NCI-H1436 treated with DMSO at 0.1 percent for 48 hours (cell line): ENCODE measurements at places on chromosomes 1 and 21.

DNA sequence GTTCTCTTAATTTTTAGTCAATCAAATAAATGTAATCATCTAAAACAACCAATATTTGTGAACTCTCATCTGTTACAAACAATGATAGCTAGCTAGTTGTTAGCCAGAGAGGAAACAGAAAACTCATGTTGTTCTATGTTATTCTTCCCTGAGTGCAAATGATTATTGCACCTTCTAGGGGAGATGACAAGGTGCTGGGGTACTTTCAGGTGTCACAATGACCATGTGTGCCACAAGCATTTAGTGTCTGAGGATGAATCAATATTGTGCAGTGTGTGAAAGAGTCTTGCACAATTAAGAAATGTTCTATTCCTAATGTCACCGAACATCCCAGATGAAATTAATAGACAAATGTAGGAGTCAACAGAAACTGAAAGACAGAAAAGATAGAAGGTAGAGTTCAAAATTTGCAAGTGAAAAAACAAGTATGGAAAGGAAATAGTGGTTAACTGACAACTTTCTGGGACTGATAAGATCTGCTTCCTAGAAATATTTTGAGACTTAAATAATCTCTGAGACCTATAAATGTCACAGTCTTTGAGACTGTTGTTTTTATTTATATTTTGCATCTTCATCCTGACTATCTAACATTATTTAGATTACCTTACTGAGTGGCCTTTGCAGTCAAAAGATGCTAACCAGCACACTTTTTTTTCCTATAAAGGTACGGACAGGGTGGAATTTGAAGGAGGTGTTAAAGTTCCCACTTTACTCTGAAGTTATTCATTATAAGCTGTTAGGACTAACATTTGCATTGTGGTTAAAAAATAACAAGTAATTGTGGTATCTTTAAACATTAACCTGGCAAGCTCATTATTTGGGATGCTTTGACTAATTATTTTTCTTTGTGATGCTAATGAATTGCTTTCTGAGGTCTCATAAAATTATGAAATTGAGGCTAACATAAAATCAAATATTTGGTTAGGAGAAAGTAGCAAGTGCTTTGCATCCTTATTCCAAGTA, 21.6 kb upstream of the DPYD start:
- no peak for DNase-seq

- peak; percentile 70 for DNase-seq
Observed at GRCh38 chr1:16236511-16237342, at the start of gene CPLANE2. TSS of gene CPLANE2 (minus strand) at chr1:16237183. CDS start at chr1:16236742, 441 bp downstream.

GRCh38 chr1:34479731-34480130, 275.1 kb upstream of the GJB5 start:
- no peak for DNase-seq

DNA sequence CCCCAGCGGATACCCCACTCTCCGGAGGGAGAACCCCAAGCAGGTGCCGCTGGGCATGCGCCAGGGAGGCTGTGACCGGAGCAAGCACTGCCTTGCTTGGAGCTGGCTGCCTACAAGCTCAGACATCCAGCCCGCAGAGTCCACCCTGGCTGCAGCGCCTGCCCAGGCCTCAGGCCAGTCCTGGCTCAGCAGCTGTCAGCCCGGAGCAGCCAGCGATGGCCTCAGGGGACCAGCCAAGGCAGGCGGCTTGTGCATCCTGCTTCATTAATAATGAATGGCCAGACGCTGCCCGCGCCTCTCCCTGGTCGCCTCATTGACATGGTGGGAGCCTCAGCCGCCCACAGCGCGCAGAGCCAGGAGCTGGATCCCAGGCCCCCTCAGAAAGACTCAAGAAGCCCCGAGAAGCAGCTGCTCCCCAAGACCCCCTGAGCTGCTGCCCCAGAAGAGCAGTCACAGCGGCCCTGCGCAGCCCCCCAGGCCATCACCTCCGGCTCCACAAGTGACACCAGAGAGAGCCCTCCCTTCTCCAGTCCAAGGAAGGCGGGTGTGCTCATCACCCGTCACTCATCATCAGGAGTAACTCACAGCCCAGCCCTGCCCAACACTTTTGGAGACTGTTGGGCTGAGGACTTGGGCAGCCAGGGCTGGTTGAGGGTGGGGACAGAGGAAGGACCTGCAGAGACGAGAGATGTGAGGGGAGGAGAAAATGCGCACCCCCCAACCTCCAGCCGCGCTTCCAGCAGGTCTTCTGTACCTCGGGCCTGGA, 19.6 kb downstream of the KCNAB2 start:
- no peak for DNase-seq

GRCh38 chr1:33930346-33931110, 66.6 kb downstream of the HMGB4 start:
- DNase-seq: no peak

GRCh38 chr1:161166669-161167548, 683 bp downstream of the PPOX start:
- no peak for DNase-seq

GRCh38 chr1:210233495-210234328, 1.1 kb downstream of the SERTAD4 start:
- no peak for DNase-seq

- no peak for DNase-seq
Observed at GRCh38 chr1:47824716-47825115, 172.5 kb downstream of the TRABD2B start.

DNA sequence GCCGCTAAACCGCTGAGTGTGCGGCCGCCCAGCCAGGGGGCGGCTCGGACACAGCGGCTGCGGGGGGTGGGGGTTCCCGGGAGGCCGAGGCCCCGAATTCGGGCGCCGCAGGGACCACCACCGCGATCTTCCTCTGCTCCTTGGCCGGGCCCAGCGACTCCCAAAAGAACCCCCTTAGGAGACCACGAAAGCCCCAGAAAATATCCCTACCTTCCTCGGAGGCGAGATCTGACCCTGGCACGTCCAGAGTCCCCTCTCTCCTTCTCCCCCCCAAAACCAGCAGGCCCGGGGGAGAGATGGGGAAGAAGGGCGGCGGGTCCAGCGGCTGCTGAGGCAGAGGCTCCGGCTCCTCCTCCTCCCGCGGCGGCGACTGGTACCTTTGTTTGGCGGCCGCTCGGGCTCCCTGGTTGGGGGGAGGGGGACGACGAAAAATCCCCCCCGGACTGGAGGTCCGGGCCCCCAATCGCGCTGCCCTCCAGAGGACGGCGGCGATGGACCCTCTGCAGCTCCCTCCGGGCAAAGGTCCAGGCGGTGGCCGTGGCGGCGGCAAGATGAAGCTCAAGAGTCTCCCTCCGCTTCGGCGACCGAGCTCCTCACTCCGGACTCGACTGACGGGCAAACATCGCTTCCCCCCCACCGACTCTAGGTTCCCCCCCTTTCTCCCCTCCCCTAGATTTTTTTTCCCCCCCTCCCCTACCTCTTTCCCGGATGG, at the start of gene ARID4B:
Gene ARID4B (minus strand): TSS at position 621 of the 712 bp plus-strand sequence. CDS start 1,260 bp downstream, outside the sequence.
- DNase-seq: no peak

- no peak for DNase-seq
Observed at GRCh38 chr1:208201229-208201628, 43.0 kb downstream of the PLXNA2 start.

GRCh38 chr1:160127865-160128523, 12.4 kb downstream of the ATP1A2 start:
- no peak for DNase-seq

GRCh38 chr21:21373969-21374368, 375.8 kb downstream of the NCAM2 start:
- DNase-seq: no peak

- no peak for DNase-seq
Observed at GRCh38 chr1:245896258-245896657, 610.8 kb downstream of the SMYD3 start.

- DNase-seq: no peak
Observed at GRCh38 chr1:46464013-46464548, 25.6 kb upstream of the DMBX1 start.

DNA sequence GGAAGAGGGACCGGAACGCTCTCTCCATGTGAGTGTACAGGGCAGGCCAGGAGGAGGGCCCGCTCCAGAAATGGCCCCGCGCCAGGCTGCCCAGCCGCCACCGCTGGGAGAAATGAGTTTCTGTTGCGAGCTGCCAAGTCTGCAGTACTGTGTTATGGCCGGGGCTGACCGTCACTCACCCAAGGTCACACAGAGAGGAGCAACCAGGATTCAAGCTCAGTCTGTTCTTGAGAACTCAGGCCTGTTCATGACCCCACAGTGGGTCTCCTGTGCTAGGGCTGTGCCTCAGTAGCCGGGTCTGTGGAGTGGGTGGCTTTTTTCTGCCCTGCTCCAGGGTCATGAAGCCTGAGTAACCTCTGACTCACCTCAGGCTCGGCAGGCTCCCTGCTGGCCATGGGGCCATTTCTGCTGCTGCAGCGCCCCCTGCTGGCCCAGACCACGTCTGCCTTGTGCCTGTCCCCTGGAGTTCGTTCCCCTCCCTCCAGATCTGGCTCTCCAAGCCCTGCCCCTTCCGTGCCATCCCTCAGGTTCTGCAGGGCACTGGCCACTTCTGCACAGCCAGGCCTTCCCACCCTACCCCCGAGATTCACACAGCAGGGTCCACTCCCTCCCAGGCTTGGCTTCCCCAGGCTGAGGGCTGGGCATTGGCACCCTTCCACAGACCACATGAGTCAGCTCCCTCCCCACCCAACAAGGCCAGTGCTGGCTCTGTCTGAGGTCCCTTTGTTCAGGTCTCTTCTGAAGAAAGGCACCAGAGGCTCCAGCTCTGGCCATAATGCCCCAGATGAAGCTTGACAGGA, 51.8 kb downstream of the EDN2 start:
- no peak for DNase-seq

DNA sequence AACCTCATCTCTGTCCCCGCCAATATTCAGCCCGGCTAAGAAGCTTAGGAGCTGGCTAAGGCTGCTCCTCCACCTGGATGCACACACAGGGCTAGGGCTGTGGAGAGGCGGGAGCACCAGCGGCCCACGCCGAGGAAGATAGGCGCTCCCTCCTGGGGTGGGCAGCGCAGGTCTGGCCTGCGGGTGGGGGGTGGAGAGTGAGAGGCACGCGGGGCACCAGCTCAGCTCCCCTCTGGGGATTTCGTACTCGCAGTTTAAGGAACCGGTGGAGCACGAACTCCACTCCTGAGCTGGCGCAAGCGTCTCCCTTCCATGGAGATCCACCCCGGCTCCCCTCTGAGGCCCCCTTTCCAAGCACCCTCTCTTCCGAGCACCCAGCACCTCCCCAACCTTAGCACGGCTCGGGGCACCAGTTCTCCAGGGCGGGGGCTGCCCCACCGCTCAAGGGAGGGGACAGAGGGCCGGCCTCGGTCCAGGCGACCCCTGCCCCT, 433 bp upstream of the KAZN start:
- no peak for DNase-seq

DNA sequence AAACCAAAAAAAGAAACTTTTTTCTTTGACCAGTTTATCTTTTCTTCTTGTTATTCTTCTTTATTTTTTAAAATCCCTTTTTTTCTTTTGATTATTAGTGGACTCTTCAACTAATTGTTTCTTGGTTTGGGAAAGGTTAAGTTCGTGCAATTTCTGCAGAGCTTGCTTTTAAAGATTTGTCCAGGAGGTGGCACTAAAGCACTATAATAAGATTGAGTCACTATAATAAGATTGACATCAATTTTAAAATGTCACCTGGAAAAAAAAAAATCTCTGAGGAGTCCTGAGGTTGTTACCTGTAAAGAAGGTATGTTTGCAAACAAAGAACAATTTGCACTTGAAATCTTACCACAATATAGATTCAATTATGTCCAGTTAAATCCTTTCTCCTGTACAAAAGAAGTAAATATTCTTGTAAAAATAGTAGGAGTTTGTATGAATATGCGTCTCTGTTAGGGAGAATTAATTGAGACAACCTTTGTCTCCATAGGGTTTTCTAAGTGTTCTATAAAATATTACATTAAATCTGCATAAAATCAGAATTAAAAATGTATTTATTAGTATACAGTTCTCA, 166.7 kb downstream of the ADGRL4 start:
- no peak for DNase-seq

DNA sequence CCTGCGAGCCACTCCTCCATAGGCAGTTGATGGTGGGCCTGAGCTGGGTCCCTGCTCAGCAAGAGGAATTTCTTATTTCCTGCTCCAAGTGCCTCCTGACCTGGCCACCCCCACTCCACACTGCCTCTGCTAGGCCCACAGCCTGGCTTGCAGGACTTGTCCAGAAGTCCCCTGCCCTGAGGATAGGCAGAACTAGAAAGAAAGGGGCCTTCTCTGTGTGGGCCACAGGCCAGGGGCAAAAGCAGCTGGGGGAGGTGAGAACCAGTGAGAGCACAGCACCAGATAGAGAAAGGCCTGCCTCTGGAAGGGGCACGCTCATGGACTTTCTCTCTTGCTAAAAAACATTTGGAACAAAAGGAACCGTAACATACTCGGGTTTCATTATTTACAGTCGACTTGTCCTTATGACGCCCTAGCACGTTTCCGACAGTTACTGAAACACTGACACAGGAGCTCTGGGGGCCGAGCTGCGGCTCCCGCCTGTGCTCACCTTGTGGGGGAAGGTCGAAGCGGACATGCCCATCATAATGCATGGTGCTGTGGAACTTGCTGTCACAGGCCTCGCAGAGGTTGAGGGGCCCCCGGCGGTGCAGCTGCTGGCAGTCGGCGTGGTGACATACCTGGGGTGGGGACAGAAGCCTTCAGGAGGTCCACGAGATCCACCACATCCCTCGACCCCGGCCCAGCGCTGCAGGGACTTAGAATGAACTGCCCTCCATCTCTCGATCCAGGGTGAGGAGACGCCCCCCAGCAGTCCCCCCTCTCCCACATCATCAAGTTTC, 11.3 kb upstream of the TNFRSF25 start:
- no peak for DNase-seq

- peak; percentile 63 for DNase-seq
Observed at GRCh38 chr1:225481738-225482137, 53.9 kb upstream of the LBR start.

DNA sequence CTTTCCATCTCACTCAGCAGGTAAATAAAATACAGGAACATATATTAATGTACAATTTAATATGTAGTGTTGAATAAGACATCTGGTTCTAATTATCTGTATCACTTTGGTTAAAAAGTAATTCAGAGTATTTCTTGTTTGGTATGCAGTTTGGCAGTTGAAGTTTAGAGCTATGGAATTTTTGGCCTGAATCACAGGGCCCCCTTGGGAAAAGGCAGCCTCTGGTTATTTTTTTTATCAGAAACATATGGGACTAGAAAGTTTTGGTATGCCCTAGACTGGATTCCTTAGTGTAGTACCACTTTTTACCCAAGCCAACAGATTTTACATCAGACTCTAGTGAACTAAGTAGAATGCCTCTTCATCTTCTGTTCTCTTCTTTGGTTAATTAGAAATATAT, 26.4 kb downstream of the CNST start:
- no peak for DNase-seq

DNA sequence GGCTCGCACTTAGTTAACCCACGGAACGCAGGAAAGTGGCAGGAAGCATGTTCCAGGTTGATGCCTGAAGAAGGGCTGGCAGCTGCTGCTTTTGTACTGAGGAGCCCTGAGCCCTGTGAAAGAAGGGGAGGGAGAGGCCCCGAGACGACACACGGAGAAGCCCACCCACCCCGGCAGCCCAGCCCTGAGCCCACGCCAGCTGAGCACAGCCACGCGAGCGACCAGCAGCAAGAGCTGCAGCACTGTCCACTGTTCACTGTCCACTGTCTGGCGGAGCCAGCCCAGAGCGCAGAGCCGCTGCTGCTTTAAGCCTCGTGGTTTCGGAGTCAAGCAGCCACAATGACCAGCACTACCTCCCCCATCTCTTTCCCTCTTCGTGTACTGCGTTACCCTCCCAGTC, 5.3 kb downstream of the LRRC47 start:
- no peak for DNase-seq
